Activated T-helper 1 cell treated with anti-CD3 and anti-CD28 coated beads, Interleukin-12 subunit alpha, Interleukin-12 subunit beta, Interleukin-2, Interleukin-4 antibody, amounts not matched to agents 30 ng/mL and 10 ng/mL and 1 ng/mL, durations not matched to agents 14 hours and 24 hours and 36 hours (primary cell): ENCODE measurements at places on chromosomes 2 and 18. TPM values are rescaled to one million over a fixed set of nuclear protein-coding genes. Genes with fewer than 3 reads are reported as not detected.

The OSR1 gene
- not detected in 2 replicates for total RNA-seq

The LAMA3 gene
- total RNA-seq = not detected in 2 replicates

The CFAP65 gene
- total RNA-seq = not detected in 2 replicates

DNA sequence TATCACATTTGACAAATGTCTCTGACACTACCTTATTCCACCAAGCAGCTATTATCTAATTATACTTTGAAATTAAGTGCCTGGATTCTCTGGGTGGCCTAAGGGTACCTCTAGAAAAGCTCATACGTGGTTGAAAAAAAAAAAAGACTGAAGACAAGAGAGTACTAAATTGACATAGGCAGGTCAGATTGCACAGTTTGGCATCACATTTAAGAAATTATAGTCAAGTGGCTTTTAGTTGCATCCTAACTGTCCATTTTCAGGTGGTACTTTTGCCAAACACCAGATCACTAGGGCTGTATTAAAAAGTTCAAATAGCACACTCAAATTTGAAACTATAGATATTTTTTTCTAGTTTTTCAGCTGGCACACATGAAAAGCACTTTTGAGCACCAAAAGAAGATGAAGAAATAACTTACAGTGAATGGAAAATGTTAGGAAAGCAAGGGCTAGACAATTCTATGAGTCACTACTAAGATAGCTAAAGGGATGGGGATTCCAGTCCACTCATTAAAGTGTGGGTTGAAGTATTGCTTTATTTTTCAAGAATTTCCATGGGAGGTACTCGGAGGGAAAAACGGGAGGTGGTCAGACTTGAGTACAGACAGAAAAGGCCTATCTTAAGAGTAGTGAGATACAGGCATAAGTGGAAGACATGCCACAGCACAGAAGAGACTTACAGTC lies 106.5 kb upstream of the COL5A2 start:
- peaks cover 2% of the 10 kb centered on the region for H3K27me3 ChIP-seq
- no peaks in the 10 kb centered on the region for H3K36me3 ChIP-seq
- peaks cover 14% of the 10 kb centered on the region for H3K4me1 ChIP-seq
- no peak overlapping the region for H3K4me3 ChIP-seq

DNA sequence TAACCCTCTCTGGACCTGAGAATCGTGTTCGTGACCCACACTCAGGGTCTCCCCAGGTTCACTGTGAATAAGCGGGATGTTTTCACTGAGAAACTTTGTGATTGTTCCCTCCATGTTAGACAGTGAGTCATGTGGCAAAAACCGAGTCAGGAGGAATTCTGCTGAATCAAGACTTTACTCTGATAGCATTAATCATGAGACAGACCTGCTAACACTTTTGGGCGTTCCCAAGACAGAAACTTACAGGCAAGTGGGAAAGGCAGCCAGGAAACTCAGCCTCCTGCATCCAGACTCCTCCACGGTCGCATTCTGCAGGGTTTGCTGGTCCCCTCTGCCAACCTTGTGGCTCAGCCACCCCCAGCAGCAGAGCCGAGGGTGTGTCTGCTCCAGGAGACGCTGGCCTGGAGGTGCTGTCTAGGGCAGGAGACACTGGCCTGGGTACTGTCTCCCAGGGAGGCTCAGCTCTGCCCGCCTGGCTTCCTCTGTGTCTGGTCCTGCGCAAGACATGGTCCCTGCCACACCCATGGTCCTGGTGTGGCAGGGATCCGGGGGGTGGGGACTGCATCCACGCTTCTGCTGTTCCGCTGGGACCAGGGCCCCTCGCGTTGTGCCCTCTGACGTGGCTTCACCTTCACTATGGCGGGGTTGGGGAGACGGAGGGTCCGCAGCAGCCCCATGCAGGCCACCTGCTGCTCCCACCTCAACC lies 177.4 kb downstream of the TWIST2 start:
- DNase-seq = no peak
- no peaks in the 10 kb centered on the region for H3K36me3 ChIP-seq
- H3K27ac ChIP-seq = no peak overlapping the region
- H3K4me1 ChIP-seq = no peaks in the 10 kb centered on the region

DNA sequence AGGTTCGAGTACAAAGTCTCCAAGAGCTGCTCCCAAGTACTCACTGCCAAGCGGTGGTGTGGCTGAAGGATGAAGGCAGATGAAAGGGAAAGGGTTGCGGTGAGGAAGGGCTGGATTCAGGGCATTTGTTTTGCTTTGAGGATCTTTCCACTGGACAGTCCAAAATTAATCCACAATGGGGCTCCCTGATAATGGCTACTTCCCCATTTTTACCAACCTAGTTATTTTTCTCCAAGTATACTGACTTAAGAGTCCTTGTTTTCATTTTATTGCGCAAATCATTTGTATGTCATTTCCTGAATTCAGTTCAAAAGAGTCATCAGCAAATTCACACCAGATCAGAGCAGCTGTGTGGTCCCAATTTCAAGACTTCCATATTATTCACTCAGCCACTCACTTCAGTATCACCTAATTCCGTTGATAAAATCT lies 464 bp upstream of the SESTD1 start:
- no peak for DNase-seq
- peaks cover 41% of the 10 kb centered on the region for H3K27me3 ChIP-seq
- peaks cover 34% of the 10 kb centered on the region for H3K4me1 ChIP-seq
- H3K27ac ChIP-seq = peak overlapping the region; percentile 79
- no peaks in the 10 kb centered on the region for H3K36me3 ChIP-seq

DNA sequence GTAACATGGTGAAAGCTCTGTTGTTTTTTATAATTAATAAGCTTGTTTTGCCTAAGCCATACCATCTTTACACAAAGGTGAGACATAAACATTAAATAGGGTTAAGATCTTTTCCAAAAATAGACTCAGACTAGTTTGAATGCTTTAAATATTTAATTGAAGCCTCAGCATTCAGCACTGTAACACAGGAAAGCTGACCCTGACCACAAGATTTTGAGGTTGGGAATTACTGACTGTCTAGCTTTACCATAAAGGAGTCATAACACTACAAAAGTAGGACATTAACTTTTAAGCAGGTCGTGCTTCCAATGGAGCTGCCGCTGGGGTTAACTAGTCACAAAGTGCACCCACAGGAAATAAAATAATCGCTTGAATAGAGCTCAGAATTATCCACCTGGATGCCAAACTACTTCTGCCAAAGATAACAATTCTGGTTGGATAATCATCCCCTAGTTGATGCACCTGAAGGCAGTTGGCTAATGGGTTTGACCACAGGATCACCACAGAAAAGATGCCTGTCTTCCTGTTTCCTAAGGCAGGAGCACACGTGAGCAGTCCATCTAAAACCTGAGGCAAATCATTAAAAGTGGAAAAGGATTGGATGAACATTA lies 106.2 kb downstream of the COBLL1 start:
- no peaks in the 10 kb centered on the region for H3K36me3 ChIP-seq
- no peaks in the 10 kb centered on the region for H3K27me3 ChIP-seq
- no peaks in the 10 kb centered on the region for H3K4me1 ChIP-seq
- DNase-seq = no peak

- no peak for DNase-seq
- H3K4me3 ChIP-seq = no peak overlapping the region
Observed at GRCh38 chr2:20148923-20149702, 75.8 kb downstream of the SDC1 start.

GRCh38 chr2:204824751-204825453 lies 279.6 kb downstream of the PARD3B start:
- no peaks in the 10 kb centered on the region for H3K27me3 ChIP-seq
- no peak for DNase-seq
- H3K4me1 ChIP-seq = no peaks in the 10 kb centered on the region
- H3K36me3 ChIP-seq = peaks cover 3% of the 10 kb centered on the region
- no peak overlapping the region for H3K27ac ChIP-seq
